ENCODE measurements at places on chromosomes 5 and 9.
A peak's percentile ranks its signal among the peaks of the same experiment; 100 is the strongest.

GRCh38 chr5:133460172-133460758, 152.1 kb downstream of the FSTL4 start:
- no peak for DNase-seq

DNA sequence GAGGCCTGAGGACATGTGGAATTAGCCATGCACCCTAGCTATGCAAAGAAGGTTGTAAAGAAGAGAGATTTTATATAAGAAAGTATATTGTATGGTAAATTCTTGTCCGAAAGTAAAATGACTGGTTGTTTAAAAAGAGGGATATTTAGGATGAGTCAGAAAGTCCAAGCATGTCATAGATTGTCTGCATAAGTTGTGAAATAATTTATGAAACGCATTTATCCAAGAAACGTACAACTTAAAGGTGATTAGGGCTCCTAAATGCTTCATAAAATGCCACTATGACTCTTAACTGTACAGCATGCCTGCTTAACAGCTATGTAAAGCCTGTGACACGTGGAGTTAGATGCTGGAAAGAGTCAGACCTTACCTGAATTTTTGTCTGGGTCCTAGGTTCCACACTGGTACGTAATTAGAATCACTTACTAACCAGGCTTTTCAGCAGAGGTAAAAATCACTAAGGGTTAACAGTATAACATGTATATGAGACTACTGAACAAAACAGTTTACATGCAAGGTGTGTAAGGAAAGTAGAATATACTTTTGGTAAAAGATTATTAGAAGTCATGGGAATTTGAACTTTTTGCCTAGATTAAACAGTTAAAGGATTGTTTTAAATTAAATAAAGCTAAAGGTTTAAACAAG, 37.0 kb upstream of the ARL15 start:
- no peak for DNase-seq

DNA sequence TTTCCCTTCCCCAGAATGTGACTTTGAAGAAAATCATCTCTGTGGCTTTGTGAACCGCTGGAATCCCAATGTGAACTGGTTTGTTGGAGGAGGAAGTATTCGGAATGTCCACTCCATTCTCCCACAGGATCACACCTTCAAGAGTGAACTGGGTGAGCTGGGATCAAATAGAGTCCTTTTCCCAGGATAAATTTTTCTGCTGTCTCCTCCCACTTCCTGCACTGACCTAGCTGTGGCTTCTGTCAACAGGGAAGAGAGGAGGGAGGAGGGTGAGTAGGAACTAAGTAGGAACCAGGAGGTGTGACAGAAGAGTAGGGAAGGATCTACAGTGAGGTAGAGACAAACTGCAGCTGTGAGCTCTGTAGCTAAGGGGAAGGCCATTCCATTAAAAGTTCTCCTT, 69.3 kb downstream of the MAMDC2 start:
- no peak for DNase-seq

DNA sequence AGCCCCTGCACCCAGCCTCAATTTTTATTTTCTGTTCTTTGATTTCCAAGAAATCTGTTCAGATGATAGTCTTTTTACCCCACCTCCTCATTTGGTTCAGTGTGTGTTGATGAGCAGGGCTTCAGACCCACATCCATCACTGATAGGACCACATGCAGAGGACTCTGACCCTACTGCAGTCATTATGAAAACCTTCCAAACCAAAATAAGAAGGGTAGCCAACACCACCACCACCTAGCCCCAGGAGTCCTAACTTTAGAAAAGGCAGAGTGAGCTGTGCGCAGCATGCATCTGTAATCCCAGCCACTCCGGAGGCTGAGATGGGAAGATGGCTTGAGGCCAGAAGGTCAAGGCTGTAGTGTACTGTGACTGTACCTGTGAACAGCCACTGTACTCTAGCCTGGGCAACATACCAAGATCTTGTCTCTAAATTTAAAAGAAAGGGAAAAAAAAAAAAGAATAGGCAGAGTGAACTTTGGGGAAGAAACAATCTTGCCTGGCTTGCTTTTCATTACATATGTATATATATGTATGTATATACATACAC, 13.0 kb downstream of the CDKN2AIPNL start:
- DNase-seq, result no peak

DNA sequence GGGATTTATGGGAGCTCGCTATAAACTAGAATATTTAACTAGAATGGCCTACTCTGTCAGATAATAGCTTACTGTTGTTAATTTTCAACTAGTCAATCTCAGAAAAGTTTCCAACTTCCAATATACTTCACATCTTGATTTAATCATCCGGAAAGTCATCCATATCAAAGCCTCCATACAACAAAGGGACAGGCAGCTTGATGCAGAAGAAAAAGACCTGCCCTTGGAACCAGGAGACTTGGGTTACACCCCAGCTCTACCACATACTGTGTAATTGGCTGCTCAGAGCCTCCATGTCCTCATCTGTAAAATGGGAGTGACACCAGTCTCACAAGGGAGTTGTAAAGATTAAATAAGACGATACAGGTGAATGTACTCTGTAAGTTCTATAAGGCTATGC, 1.9 kb downstream of the PTPN3 start:
- DNase-seq, result no peak

GRCh38 chr5:153551537-153552079, 61.1 kb downstream of the GRIA1 start:
- peak; percentile 82 for DNase-seq

DNA sequence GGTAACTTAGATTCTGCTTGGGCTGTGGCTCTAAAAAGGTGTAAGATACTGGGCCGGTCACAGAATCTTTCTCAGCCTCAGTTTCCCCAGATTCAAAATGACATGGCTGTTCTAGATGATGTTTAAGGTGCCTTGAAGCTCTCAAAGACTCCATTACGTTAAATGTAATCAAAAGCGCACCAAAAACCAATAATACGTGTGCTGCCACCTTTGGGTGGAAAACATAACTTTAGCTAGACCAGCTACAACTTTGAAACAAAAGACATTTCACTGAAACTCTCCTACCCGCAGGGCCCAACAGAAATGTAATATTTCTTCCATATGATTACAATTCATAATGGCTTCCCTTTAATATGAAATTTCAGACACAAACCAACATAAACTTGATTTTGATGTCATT, 35.0 kb upstream of the PCSK5 start:
- DNase-seq, result peak; percentile 5

- DNase-seq, result no peak
Measured at GRCh38 chr5:165152058-165152457, 1646.6 kb downstream of the MAT2B start.

- peak; percentile 14 for DNase-seq
Measured at GRCh38 chr5:97383996-97384395, 200.9 kb upstream of the RIOK2 start.

- DNase-seq, result peak; percentile 77
Measured at GRCh38 chr5:169753795-169754194, 116.7 kb downstream of the DOCK2 start.

DNA sequence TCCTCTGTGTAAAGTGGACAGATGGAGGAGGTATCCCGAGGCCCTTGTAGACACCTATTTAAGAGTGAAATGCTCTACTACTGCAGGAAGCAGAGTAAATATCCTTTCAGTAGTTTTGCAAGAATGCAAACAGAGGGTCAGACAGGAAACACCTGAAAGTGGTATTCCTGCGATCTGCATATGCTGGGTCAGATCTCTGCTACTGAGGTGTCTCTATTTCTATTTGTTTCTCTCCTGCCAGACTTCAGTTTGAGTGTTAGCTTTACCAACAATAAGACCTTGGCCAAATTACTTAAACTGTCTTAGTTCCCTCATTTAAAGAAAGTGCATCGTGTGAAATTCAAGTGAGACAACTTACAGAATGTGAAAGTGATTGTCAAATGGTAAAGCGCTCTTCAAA, 47.6 kb downstream of the JAKMIP2 start:
- DNase-seq, result no peak

DNA sequence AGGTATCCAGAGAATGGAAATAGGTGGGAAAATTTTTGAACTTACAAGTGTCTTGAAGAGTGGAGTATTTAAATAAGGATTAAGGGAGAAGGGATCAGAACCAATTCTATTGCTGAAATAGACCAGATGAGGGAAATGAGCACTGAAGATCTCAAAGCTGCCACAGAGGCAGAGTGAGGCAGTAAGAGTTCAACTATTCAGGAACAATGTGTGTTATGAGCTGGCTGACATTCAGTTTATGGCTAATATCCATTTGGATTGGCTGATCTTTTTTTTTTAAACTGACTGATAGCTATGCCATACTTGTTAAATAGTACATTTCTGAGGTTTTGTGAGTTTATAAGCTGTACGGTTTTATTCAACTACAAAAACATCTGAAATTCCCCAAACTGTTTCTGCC, 95.3 kb upstream of the GNA14 start:
- DNase-seq, result peak; percentile 62

GRCh38 chr5:130978475-130978874, 186.6 kb downstream of the HINT1 start:
- peak; percentile 55 for DNase-seq

- DNase-seq, result no peak
Measured at GRCh38 chr5:378301-378891, 56.9 kb downstream of the AHRR start.

GRCh38 chr5:78573318-78573717, 75.3 kb downstream of the LHFPL2 start:
- no peak for DNase-seq

DNA sequence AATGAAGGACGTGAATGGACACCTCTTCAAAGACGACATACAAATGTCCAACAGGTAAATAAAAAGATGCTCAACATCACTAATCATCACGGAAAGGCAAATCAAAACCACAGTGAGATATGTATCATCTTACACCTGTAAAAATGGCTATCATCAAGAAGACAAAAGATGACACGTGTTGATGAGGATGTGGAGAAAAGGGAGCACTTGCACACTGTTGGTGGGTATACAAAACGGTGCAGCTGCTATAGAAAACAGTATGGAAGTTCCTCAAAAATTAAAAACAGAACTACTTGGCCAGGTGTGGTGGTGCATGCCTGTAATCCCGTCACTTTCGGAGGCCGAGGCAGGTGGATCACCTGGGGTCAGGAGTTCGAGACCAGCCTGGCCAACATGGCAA, 47.9 kb downstream of the STK10 start:
- no peak for DNase-seq

DNA sequence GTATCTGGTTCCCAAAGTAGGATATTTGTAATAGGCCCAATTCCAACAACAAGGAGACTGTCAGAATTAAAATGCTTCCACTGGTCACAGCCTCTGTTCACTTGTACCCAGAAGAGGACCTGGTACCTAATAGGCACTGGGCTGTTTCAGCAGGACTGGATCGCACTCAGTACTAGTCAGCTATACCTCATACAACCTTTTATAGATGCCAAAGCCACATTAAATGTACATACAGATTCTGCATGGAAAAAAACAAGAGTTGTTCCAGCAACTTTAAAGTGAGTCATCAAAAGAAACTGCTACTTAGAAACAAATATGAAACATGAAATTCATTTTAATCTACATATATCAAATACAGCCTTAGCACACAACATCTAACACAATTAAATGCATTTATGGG, 87.5 kb downstream of the GPR21 start:
- no peak for DNase-seq

GRCh38 chr5:44565902-44566301, 176.7 kb upstream of the FGF10 start:
- no peak for DNase-seq

DNA sequence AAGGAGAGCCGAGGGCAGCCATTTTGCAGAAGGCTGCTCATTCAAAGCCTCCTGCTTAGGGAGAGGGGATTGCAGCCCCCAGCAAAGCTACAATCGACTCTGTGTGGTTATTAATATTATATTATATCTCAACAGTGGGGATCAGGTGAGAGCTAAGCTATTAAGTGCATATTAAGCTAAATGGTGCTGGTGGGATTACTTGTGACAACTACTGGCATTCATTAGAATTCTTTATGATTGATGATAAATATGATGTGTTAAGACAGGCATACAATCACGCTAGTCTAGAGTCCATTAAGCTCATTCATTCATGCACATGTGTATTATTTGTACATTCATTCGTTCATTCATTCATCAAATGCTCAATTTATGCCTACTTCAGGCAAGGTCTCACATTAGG, 23.0 kb downstream of the COL15A1 start:
- no peak for DNase-seq

DNA sequence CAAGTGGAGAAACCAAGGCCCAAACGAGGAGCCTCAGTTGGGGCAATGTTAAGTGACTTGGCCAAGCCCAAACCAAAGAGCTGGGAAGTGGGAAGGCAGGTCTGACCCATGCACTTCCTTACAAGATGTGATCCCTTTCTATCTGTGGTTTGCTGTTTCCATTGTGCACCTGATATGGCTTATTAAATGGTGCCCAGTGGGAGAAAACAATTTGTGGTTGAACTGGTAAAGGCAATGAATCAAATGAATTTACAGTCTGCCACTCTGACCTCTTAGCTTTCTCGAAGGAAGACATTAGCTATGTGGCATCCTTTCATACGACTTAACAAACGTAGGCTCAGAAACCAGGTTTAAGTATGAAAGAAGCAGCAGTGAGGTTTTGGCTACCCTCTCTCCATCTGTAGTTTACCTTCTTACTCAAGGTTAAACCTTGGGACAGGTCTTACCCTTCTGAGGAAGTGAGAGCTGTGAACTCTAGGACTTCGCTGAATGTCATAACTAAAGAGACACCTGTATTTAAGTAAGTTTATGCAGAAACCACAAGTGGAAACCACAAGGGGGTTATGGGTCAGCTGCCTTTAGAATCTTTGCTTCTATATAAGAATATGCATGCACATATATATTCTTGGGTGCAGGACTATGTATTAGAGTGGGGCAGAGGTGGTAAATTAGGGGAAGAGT, 100.5 kb upstream of the SPATA31D4 start:
- DNase-seq, result no peak

DNA sequence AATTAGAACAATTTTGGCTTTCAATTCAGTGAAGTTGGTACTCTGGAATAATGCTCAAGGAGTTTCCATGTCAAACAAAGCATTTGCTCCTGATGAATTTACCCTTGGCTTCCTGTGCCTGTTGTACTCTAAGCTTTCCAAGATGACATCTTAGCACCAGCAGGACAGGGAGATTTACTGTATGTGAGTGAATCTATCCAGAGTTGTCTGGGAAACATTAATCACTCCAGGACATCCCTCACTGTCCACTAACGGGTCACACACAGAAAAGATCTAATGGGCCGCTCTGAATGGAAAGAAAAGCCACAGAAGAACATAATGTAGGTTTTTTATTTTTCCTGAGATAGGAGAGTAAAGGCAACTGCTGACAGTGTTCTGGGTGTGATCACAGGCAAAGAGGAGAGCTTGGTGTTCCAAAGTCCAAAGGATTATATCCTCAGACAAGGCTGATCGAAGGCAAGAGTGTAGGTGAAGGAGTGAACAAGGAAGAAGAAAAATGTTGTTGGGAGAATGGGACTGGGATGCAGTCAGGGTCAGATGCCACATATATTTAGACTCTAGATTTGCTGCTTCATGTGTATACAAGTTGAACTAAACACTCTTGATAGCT, 167.7 kb upstream of the RPS23 start:
- DNase-seq, result no peak

- DNase-seq, result no peak
Measured at GRCh38 chr5:177594071-177594470, 2.1 kb downstream of the TMED9 start.
